Upper lobe of left lung (tissue), 6 donors: ENCODE measurements at places on chromosomes 12 and 14. TPM values are rescaled to one million over a fixed set of nuclear protein-coding genes. Genes with fewer than 3 reads are reported as not detected.

DNA sequence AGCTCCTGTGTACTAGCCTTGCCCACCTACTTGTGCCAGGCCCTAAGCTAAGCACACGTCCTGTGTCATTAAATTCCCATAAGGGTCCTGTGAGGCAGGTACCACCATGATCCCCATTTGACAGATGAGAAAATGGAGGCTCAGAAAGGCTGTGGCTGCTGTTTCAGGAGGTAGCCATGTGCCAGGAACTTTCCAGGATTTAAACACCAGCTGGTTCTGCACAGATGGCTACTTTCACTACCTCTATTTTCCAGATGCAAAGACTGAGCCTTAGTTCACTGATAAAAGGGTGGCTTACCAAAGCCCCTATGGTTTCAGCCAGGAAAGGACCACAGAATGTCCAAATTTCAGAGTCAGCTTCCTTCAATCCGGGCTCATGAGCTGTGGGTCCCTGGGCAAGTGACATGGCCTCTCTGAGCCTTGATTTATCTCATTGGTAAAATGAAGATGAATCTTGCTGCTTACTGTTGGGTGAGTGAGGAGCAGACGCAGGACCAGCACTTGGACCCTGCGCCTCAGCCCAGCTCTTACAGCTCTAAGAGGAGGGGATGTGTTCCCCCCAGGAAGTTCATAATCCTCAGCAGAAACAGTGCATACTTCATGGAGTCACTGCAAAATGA, 23.5 kb downstream of the CMKLR1 start:
- DNase-seq, result no peak
- H3K27me3 ChIP-seq, result no peaks in the 10 kb centered on the region
- peak overlapping the region; percentile 1 for H3K27ac ChIP-seq

GRCh38 chr14:48390346-48390745, 714.9 kb upstream of the MDGA2 start:
- H3K27ac ChIP-seq, result no peak overlapping the region
- H3K4me3 ChIP-seq, result no peak overlapping the region
- no peaks in the 10 kb centered on the region for H3K36me3 ChIP-seq

- no peak overlapping the region for H3K27ac ChIP-seq
- H3K4me3 ChIP-seq, result no peak overlapping the region
- H3K27me3 ChIP-seq, result no peaks in the 10 kb centered on the region
- H3K36me3 ChIP-seq, result no peaks in the 10 kb centered on the region
- no peak for DNase-seq
Observed at GRCh38 chr14:52939427-52939826, 11.4 kb downstream of the FERMT2 start.

GRCh38 chr14:31414190-31414833, 6.0 kb downstream of the HEATR5A start:
- H3K4me1 ChIP-seq, result peaks cover 28% of the 10 kb centered on the region
- H3K27ac ChIP-seq, result no peak overlapping the region
- DNase-seq, result no peak
- no peak overlapping the region for H3K4me3 ChIP-seq

DNA sequence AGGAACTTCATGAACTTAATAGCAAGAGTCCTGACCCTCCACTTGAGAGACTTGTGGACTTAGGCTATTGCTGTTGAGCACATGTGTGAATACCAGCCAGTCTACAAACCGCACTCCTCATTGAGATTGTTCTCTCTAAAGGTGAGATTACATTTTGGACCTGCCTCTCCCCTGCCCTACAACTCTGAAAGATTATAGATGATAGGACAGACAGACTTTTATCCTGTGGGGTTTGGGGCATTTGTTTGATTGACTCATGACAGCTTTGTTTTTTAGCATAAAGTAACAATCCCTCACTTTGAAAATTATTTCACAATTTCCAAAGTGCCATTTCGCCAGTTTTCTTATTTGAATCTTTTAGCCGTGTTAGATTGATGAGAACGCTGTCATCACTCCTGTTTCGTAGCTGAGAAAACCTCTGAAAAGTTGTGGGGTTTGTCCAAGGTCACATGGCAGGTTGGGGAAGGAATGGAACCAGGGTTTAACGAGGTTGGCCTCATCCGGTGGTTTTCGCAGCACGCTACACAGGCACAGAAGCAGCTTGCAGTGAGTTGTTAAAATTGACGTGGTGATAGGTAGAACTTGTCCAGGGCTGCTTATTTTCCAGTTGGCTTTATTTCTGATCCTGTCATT, 836 bp downstream of the EVL start:
- no peak for DNase-seq
- H3K27ac ChIP-seq, result peak overlapping the region; percentile 78
- peak overlapping the region; percentile 17 for H3K4me3 ChIP-seq
- no peaks in the 10 kb centered on the region for H3K36me3 ChIP-seq
- H3K4me1 ChIP-seq, result peaks cover 43% of the 10 kb centered on the region
- no peaks in the 10 kb centered on the region for H3K27me3 ChIP-seq

DNA sequence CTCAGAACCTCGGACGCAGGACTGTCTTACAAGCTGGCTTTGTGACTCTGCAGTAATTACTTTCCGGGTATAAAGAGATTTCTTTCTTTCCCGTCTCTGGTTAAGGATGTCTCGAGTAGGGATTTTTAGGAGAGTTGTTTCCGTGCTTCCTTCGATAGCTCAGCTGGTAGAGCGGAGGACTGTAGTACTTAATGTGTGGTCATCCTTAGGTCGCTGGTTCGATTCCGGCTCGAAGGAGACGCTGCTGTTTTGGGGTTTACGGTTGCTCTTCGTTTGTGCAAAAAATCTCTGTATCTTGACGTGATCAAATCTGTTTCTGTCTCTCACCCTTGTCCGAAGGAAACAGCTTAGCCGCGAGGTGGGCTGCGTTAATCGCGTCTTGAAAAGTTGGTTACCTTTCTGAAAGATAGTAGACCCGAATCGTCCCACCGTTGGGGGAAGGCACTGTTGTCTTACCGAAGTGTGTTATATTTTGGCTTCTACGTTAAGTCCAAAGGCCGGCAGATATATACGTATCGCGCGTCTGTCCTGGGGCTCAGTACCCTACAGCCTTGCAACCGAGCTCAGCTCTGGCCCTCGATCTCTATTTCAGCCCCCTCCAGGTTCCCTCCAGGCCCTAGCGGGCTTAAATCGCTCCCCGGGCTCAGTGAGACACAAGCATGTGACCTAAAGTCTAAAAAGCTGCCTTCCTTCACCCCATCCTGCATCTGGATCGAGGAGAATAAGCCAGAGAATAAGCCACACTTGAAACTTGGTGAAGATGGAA, 1.1 kb upstream of the RNASE4 start:
- DNase-seq, result no peak
- H3K4me3 ChIP-seq, result peak overlapping the region; percentile 78
- peaks cover 59% of the 10 kb centered on the region for H3K4me1 ChIP-seq
- no peaks in the 10 kb centered on the region for H3K27me3 ChIP-seq
- H3K36me3 ChIP-seq, result no peaks in the 10 kb centered on the region
- peak overlapping the region; percentile 99 for H3K27ac ChIP-seq

The PLA2G1B gene
- 73.2 TPM for total RNA-seq

The KLRK1 gene
- 15.1 TPM for total RNA-seq

The GALNT8 gene
- 0.94 TPM for total RNA-seq
